ENCODE measurements at places on chromosomes 11 and 22.

DNA sequence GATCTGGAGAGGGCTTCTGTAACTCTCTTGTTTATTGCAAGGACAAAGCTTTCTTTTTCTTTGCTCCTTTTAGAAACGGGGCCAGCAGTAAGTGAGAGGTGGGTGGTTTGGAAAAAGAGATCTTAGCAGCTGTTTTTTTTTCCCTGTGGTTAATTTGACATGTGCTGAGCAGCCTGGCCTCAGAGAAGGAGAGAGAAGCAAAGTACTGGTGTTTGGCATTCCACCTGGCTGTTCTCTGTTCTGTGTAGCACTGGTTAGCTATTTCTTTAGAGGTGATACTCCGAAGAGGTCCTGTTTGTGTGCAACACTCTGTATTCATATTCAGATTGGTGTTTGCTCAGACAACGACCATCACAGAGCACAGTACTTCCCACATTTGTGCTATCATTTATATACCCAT, 80.8 kb upstream of the SORL1-AS1 start:
- DNase-seq = no peak

GRCh38 chr11:58787903-58788302, 56.2 kb upstream of the GLYAT start:
- DNase-seq = no peak

DNA sequence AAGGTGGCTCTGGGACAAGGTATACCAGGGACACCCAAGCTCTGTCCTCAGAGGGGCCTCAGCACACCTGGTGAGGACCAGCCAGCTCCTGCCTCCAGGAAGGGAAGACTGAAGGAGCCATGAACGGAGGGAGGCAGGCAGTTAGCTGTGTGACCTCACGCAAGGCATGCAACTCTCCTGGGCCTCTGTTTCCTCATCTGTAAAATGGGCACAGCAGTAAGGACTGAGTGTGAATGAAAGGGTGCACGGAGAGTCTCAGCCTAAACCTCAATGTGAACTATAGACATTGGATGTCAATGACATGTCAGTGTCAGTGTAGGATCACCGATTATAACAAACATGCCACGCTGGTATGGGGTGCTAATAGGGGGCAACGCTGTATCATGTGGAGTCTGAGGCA, 18.4 kb downstream of the PGA5 start:
- no peak for DNase-seq

DNA sequence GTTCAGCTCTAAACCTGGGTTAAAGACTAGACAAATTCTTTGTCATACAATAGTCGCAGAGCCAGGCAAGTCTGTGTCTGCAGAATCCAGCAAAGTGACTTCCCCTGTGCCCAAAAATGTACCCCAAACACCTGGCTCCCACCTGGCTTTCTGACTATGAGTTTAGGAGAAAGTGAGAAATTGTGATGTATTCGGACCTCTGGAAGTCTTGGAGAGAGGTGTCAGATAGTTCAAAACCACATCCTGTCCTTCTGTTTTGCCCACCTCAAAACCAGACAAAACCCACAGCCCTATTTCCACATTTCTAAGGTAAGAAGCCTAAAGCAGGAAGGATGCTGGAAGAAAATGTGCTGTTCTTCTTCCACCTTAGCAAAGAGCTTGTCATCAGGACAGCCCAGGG, 63.8 kb upstream of the CLMP start:
- no peak for DNase-seq

DNA sequence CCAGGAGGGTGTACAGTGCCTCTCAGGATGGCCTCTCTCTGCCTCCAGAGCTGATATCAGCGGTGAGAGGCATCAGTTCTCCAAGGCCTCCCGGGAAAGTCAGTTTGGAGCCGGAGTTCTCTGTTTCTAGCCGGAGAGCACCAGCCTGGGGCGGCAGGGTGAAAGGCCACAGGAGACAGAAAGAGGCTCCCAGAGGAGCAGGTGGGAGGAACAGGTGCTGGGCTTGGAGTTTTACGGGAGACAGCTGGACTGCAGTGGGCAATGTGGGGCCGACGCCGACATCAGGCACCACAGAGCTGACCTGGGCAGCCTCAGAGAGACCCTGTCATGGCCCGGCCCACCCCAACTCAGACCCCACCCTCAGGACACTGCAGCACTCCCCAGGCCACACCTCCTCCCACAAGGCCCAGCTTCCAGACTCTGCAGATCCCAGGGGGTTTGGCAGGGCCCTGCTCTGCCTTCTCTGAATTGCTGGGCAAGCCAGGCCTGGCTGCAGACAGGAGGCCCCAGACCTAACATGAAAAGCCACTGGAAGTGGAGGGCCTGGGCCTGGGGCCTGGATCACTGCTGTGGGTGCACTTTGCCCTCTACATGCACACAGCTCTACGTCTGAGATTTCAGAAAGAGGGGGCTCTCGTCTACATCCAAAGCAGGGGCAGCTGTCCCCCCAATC, 885.6 kb downstream of the BRD1 start:
- DNase-seq = no peak

DNA sequence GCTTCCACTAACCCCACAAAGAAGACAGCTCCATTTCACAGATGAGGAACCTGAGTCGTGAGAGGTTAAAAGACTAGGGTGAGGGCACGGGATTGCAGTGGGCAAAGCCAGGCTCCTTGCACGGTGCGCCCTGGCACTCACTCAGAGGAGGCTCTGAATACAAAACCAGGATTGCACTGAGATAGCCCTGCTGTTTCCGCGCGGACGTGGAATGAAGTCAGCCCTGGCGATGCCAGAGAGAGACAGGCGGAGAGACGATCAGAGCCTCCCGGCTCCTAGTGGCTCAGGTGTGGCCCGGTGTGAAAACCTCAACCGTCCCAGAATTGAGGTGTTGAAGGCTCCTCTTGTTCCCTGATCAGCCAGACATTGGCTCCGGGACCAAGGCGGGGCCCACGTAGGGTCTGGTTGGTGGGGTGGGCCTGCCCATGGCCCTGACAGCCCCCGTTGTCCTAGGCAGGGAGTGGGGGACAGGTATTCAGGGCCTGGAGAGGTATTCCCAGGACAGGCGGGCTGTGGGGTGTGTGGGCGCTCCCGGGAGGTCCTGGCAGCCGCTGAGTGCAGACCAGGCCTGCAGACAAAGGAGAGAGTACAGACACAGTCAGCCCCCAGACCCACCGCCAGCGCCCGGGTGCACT, 43.1 kb upstream of the LINC01488 start:
- DNase-seq = no peak

GRCh38 chr11:71977743-71978418, 20.8 kb upstream of the IL18BP start:
- DNase-seq = peak; percentile 15

DNA sequence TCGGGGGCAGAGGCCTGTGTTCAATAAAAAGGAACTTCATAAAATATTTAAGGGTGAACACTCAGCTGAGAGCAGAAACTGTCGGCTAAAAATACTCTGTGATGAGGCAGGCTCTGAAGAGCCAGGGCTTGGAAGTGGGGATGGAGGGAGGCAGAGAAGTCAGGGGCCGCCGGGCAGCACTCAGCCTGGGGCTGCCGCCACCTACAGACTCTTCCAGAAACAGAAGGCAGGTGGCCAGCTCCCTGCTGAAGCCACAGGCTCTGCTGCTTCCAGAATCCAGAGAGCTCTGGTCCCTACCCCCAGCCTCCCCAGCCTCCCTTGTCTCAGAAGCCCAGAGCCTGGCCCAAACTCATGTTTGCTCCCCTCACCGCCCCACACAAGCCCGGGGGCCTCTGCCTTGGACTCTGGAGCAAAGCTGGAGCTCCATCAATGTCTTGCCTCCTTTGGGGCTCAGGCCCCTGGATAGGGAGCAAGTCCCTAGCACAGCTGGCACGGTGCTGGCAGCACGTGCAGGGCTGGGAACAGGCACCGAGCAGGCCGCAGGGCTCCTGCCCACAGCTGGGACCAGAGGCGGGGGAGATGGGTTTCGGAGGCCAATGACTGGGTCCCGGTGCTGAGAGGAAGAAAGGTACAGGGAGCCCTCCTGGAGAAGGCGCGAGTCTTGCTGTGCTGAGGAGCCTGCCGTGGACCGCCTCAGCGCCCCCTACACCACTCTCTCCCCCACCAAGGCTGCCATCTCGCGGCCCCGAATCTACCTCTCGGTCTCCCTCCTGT, 8.2 kb downstream of the LRFN4 start:
- no peak for DNase-seq

GRCh38 chr11:45180179-45180847, 33.9 kb downstream of the PRDM11 start:
- no peak for DNase-seq

- no peak for DNase-seq
Observed at GRCh38 chr11:77815459-77815858, 5.1 kb downstream of the RSF1 start.

DNA sequence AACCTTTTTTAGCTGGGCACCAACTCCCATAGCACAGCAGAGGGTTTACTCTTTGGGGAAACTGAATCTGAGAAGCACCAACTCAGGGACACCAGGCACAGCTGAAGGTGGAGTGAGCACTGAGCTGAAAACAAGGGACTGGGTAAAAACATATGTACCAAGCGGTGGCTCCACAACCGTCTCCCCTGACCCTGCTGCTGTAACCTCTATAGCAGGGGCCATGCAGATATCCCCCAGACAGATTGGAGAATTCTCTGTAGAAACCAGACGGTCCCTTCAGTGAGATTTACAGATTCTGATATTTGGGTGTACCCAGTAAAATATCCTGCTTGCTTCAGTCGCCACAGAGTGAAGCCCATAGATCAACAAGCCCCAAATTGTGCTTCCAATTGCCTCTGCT, 4.3 kb upstream of the SNX32 start:
- DNase-seq = no peak

DNA sequence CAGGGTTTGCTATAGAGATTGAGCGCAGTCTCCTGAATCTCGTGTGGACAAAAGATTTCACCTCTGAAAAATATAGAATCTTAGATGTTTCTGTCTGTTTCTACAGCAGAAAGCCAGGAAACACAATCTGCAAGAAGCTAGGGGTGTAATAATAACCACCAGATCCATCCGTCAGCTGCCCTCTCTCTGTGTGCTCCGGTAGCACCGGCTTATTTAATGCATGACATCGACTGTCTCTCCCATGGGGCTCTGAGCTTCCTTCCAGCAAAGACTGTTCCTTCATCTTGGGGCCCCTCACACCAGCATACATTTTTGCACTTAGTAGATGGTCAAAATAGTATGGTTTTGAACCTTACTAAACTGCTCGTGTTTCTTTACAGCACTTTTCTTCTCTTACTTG, 20.2 kb downstream of the BARX2 start:
- no peak for DNase-seq

DNA sequence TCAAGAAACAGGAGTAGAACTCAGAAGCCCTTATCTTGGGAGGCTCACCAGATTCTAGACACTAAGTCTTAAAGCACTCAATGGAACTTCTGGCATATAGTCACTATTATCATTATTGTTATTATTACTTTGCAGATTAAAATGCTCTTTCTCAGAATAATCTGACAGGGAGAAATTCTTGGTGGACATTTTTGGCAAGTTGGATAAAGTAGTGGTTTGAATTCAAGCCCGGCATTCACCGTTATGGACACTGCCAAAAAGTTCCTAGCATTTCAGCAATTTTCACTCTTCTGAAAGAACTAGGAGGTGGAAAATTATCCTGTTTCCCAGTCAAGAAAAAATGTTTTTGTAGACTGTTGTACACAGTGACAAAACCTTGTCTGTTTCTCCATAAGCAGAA, 179.6 kb upstream of the ISX start:
- DNase-seq = no peak

GRCh38 chr11:110463153-110463552, 33.4 kb downstream of the FDX1 start:
- no peak for DNase-seq

DNA sequence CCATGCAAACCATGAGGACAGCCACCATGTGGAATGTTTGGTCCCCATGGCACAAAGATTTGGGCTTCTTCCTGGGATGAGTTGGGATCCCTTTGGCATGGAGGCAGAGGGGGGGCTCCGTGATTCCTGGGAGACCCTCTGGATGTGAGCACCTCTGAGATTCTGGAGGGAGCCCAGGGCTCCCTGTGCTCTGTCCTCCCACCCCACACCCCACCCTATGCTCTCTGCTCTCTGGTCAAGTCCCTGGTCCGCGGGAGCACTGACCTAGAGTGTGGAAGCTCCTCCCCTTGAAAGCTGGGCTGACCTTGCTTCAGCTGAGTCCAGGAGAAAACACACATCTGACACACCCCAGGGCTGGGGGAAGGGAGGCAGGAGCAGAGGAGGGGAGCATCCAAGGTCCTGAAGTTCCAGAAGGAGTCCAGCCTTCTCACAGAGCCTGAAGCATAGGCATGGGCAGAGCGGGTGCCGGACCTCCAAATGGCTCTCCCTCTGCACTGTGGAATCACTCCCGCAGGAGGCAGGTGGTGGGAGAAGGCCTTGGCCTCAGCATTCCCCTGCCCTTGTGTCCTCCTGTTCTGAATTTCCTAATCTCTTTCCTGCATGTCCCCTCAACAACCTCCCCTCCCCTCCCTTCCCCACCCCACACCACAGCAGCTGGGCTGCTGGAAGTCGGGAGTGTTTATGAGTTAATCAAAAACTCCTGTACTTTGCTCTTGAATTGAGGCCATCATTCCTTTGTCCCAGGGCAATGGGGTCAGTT, 25.7 kb upstream of the OAF start:
- DNase-seq = no peak

GRCh38 chr22:19974268-19974861, 32.7 kb upstream of the TXNRD2 start:
- no peak for DNase-seq

GRCh38 chr11:77403211-77403610, 70.7 kb downstream of the PAK1 start:
- no peak for DNase-seq

DNA sequence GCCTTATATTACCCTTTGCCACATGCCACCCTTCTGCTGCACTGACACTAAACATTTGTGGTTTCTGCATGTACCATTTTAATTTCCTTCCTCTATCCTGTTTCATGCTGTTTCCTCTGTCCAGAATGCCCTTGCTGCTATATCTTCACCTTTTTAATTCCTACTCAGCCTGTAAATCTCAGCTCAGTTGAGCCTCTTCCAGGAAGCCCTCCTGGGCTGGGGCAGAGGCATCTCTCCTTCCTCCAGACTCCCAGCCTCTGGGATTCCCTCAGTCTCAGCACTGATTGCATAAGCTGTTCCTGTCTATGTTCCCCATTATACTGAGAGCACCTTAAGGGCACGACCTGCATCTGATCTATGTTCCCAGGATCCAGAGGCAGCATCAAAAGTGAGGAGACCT, 98.7 kb downstream of the RNF169 start:
- no peak for DNase-seq

GRCh38 chr22:50595189-50595588, 5.4 kb upstream of the MAPK8IP2 start:
- no peak for DNase-seq
